ENCODE measurements at places on chromosomes 2 and 18.

GRCh38 chr18:3257627-3258120 lies 4.3 kb upstream of the MYL12B start:
- DNase-seq = no peak

DNA sequence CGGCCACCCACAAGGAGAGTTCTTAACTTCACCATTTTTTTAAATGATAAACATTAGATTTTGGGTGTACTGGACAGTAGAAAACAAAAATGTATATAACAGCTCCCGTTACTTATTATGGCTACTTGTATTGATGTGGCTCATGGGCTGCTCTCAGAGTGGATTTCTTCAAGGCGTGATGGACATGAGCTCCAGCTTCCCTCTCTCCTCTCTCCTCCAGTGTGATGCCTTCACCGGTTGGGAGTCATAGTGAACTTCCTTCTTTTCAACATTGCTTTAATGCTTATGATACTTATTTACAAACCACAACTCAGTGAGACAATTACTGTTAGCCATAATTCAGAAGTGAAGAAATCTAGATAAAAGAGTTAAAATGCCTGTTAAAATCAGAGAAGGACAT lies 515.2 kb downstream of the RNF144A start:
- DNase-seq = no peak

DNA sequence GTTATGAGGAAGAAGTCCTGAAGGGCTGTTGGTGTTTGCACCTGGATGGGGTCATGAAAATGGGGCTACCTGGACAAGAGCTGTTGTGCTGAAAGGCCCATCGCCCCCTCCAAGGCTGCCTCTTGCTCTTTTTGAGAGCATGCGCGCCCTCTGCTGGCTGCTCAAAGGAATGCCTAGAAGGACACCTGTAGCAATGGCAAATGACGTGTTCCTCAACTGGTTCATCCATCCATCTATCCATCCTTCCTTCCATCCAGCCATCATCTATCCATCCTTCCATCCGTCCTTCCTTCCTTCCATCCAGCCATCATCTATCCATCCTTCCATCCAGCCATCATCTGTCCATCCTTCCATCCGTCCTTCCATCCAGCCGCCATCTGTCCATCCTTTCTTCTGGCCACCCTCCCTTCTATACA lies 17.2 kb upstream of the RPL31 start:
- DNase-seq = peak; percentile 66

DNA sequence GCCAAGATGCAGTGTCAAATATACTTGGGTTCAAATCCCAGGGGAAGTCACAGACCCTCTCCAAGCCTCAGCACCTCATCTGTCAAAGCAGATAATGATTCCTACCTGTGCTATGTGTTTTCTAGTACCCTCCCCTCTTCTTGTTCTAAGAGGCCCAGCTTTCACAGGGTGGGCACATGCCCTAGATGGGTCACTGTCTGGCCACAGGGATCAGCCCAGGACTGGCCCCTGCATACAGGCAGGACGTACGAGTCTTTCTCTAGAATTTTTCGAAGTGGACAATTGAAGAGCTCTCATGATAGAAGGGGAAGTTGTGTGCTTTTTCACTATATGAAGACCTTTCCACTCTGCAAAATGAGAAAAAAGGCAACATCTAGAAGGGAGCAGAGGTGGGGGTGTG lies 22.2 kb downstream of the ARL4C start:
- no peak for DNase-seq

- no peak for DNase-seq
These were observed 50.6 kb downstream of the UNC50 start for GRCh38 chr2:98658816-98659490.

DNA sequence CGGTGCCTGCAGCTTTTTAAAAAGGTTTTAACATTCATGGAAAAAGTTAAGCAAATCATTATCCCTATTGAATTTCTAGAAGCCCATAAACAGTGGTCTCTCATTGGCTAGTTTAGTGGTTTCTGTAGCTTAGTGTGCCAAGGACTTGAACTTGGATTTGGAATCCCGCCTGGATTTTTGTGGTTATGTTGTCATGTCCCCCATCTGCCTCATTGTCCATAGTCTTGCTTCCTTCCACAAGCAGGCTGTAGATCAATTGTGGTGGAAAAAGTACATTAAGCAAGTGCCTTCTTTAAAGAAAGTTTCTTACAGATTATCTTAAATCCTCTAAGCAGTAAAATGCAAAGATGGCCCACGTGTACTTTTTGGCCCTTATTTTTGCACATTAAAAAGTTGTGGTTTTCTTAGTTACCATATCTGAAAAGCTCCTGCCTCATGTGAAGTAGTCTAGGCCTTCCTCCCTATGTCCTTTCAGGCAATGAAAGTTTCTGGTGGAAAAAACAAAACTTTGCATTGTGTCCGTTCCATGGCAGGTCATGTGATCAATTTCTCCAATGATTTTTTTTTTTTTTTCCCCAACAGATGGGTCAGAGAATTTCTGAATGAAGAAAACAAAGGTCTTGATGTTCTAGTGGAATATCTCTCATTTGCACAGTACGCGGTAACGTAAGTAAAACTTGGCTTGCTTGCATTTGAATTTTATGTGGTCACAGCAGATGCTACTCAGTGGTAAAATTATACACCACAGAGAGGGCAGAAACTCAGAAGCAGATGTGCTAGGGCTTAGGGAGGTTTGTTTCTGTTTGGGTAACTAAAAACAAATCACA lies 158.9 kb downstream of the PRPF40A start:
- DNase-seq = no peak

DNA sequence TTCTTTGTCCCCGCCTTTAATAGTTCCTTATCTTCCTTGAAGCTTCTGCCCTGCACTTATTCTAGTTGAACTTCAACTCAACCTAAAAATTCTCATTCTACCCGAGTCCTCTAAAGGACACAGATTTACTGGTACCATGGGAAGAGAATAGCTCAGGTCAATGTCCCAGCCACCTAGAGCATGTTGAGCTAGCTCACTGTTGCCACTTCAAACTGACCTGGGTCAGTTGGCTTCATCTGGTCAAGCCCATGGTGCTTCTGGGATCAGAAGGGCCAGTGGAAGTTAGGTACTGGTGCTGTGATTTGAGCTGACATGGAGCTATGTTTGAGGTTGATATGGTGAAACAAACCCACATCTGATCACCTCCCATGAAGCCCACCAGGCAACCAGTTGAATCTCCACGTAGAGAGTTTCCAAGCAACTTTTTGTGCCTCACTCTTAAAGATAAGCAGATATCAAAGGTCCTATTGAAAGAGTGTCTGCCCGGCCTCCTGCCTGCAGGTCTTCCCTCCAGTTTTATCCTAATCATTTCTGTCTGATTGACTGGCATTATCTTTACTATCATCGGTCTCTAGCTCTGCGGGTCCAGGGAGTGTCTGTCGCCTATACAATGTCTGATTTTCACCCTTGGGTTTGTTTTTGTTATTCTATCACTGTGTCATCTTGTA lies 17.2 kb downstream of the GREB1 start:
- no peak for DNase-seq

- DNase-seq = no peak
These were observed 20.0 kb upstream of the INO80C start for GRCh38 chr18:35517715-35518114.

GRCh38 chr2:147428120-147428747 lies 416.6 kb upstream of the ACVR2A start:
- DNase-seq = no peak

GRCh38 chr18:24395049-24395795 lies 2.4 kb downstream of the OSBPL1A start:
- no peak for DNase-seq

- no peak for DNase-seq
These were observed at the start of gene BOD1L2 for GRCh38 chr18:57146956-57147636. BOD1L2 (plus strand) TSS chr18:57147087; CDS start chr18:57147313, 226 bp downstream.

DNA sequence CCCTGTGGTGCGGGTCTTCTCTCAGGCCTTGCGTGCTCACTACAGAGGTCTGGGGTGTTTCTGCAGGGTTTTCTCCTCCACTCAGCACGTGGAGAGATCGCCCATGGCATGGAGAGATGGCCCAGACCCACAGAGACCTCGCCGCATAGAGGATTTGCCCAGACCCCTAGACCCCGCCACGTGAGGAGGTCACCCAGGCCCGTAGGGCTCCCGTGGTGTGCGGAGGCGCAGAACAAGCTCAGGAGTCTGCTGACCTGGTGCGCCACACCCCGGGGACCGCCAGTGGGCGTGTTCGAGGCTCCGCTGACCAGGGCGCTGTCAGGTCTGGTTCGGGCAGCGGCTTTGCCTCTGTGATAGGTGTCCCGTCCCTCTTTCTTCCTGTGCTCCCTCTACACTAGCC lies 64.5 kb downstream of the ADI1 start:
- DNase-seq = no peak

DNA sequence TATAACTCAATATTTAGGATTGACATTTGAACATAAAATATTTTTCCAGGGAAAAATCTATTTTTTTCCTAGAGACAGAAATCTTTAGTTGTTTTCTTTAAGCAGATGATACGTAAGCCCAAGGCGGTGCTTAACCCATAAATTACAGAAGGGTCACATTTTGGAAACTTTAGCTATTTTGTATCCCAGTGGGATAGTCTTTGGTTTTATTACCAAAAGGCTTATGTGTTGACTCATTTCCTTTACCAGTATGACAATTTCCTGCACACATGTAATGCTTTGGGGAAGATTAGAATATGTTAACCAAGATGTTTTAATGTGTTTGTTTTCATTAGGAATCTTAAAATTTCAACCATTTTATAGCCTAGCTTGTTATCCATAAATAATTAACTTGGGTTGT lies 24.8 kb downstream of the DYNC1I2 start:
- no peak for DNase-seq

DNA sequence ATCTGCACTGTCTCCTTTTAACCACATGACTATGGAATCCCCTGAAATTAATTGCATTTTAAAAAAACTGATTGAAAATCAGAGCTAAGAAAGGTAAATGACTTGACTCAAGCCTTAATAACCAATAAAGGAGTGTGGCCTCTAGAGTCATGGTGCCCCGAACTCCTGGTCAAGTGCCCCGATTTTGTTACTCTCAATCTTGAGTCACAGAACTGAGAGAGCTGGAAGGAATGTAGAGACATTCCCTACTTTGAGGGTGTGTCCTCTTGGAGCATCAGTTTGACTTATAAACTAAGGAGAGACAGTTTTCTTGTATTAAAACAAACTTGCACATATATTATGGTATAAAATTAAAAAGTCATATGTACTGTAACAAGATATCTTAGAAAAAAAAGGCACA lies 2.4 kb downstream of the WDR43 start:
- no peak for DNase-seq

DNA sequence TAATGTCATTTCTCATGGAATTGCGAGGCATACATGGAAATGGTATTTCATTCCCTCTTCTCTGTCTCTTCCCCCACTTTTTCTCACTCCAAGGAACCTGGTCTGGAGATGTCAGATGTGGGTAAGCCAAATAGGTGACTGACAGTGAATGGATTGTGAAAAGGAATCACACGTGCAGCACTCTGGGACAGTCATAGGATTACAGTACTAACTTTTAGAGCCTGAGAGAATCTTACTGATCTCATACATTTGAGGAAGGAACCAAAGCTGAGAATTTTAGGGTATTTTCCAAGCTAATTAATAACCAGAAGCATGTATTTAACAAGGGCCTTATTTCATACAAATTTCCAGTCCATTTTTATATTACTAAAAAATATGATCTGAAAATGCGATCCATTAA lies 58.1 kb upstream of the ERBB4 start:
- DNase-seq = no peak

GRCh38 chr2:7896940-7897487 lies 784.8 kb upstream of the ID2 start:
- no peak for DNase-seq

GRCh38 chr2:37698931-37699481 lies 27.6 kb upstream of the CDC42EP3 start:
- no peak for DNase-seq

- no peak for DNase-seq
These were observed 71.4 kb upstream of the FAM98A start for GRCh38 chr2:33670392-33670937.

DNA sequence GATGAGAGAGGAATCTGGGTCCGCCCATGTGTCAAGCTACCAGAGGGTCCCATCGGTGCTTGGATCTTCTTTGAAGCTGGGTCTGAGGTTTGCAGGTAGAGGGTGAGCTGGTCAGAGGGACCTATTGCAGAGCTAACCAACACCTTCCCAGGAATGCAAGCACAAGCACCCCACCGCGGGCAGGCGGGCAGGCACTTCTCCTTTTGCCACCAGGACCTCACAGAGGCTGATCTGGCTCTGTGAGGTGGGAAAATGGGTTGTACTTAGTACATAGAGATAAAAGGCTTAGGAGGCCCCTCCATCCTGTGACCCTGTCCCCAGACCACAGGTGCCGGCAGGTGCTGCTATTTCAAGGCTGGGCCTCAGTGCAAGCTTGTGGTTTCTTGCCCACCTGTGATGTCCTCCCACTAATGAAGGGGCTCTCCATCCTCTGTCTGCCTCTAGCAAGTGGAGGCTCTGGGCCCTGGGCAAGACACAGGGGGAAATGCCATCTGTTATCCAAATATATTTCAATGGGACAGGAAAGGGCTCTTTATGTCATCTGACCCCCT lies 31.4 kb upstream of the IL37 start:
- DNase-seq = no peak

DNA sequence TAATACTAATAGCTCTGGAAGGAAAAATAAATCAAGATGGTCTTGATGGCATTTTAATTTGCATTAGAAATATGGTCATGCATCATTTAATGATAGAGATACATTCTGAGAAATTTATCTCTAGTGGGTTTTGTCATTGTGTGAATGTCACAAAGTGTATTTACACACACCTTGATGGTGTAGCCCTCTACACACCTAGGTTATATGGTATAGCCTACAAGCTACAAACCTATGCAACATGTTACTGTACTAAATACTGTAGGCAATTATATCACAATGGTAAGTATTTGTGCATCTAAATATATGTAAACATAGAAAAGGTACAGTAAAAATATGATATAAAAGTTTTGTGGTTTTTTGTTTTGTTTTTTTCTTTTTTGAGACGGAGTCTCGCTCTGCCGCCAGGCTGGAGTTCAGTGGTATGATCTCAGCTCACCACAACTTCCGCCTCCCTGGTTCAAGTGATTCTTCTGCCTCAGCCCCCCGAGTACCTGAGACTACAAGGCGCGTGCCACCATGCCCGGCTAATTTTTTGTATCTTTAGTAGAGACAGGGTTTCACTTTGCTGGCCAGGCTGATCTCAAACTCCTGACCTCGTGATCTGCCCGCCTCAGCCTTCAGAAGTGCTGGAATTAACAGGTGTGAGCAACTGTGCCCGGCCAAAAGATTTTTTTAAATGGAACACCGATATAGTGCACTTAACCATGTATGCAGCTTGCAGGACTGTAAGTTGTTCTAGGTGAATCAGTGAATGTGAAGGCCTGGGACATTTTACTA lies 83.7 kb upstream of the UBXN4 start:
- peak; percentile 32 for DNase-seq

GRCh38 chr2:88561646-88562388 lies 65.4 kb downstream of the EIF2AK3 start:
- no peak for DNase-seq

DNA sequence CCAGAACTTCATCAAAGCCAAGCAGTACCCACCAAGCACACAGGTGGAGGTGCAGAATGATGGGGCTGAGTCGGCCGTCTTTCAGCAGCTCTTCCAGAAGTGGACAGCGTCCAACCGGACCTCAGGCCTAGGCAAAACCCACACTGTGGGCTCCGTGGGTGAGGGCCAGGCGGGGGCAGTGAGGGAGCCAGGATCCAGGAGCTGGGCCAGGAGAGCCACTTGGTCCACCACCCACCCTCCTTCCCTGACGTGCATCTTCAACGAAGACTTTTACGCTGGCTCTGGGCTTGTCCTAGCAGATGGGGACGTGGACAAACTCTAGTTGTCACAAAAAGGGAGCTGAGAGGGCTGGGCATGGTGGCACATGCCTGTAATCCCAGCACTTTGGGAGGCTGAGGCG lies 11.8 kb downstream of the VIL1 start:
- no peak for DNase-seq

GRCh38 chr2:48414640-48414979 lies 115.3 kb upstream of the STON1 start:
- DNase-seq = no peak

Data from activated CD8-positive, alpha-beta memory T cell treated with anti-CD3 and anti-CD28 coated beads for 1 hour (primary cell).